ENCODE measurements at places on chromosomes 7 and 10.

DNA sequence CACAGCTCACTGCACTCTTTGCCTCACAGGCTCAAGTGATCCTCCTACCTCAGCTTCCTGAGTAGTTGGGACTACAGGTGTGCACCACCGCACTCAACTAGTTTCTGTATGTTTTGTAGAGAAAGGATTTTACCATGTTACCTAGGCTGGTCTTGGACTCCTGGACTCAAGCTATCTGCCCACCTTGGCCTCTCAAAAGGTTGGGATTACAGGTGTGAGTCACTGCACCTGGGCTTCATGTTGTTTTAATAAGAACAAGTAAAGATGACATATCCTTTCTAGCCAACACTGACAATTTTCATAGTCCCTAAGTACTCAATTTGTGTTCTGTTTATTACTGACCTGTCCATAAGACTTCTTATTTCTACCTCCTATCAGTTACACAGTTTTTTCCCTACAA, 16.8 kb downstream of the SEMA3C start:
- no peak for DNase-seq

- DNase-seq = no peak
These were observed 61.6 kb downstream of the LSM5 start for GRCh38 chr7:32428546-32428945.

- DNase-seq = no peak
These were observed 46.7 kb downstream of the NKX6-2 start for GRCh38 chr10:132739225-132739613.

GRCh38 chr7:35700333-35700732, 5.4 kb upstream of the HERPUD2 start:
- DNase-seq = no peak

GRCh38 chr7:45007106-45007505, 7.1 kb downstream of the CCM2 start:
- no peak for DNase-seq

DNA sequence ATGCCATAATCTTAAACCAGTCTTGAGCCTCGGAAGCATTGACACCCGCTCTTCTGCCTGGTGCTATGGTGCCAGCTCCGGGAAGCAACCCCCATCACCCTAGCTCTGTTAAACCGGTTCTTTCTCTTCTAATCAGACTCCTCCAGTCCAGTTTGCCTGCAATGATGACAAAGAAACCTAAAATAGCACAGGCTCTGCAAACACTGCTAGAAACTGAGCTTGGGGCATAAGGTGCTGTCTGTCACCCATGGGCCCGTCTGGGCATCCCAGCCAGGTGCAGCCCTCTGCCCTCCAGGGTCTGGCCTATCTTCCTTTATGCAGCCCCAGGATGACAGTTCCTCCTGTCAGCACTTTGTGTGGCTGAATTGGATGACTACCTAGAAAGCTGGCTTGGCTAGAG, 14.2 kb upstream of the CAMK2G start:
- no peak for DNase-seq

DNA sequence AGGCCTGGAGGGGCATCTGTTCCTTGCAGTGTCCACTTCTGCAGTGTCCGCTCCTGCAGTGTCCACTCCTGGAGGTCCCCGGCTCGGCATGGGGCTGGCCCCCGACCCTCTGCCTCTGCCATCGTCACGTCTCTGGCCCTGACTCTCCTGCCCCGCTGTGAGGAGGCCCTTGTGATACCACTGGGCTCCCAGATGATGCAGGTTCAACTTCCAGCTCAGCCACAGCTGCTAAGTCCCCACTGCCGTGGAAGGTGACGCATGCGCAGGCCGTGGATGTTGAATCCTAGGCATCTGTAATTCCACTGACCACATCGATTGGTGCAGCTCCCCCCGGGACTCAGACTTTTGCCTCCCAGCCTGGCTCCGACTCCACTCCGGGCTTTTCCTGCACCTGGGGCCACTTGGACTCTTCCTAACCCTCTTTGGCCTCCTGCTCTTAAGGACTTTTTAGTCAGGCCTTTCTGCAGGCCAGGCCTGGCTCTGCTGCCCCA, 95.1 kb downstream of the GLRX3 start:
- no peak for DNase-seq

- DNase-seq = no peak
These were observed 567 bp upstream of the EPO start for GRCh38 chr7:100719523-100720278.

Measured in CD8-positive, alpha-beta memory T cell (primary cell).